ENCODE measurements at places on chromosomes 7 and 10.

- no peak for DNase-seq
Observed at GRCh38 chr7:47451851-47452205, 130.1 kb downstream of the TNS3 start.

DNA sequence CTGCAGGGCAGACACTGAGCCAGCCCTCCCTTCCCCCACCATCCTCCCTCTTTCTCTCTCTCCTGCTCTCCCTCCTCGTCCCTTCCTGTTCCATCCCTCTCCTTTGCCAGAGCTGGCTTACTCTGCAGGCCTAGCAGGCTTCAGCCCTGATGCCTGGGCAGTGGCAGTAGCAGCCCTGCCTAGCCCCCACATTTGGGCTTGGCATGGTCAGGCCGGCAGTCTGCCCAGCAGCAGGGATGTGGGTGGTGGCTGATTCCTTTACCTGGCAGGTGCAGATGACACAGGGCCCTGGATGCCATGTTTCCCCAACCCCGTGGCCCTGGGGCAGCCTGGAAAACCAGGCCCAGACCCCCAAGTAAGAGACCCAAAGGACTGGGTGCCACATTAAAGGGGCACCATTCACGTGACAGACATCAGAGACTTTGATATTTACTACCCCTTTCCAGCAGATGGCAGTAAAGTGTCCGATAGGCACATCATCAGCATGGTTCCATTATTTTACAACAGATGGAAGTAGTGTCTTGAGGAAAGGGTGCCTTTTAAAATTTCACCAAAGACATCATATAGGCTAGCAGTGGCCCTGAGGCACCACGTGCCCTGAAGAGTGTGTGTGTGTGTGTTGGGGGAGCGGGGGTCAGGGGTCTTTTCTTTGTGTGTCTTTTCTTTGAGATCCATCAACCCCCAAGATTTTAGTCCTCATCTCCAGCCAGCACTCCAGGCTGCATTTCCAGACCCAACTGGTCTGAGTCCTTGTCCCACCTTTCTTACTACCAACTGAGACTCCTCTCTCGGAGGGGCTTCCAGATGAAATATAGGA lies 5.9 kb downstream of the KCP start:
- DNase-seq, result no peak

DNA sequence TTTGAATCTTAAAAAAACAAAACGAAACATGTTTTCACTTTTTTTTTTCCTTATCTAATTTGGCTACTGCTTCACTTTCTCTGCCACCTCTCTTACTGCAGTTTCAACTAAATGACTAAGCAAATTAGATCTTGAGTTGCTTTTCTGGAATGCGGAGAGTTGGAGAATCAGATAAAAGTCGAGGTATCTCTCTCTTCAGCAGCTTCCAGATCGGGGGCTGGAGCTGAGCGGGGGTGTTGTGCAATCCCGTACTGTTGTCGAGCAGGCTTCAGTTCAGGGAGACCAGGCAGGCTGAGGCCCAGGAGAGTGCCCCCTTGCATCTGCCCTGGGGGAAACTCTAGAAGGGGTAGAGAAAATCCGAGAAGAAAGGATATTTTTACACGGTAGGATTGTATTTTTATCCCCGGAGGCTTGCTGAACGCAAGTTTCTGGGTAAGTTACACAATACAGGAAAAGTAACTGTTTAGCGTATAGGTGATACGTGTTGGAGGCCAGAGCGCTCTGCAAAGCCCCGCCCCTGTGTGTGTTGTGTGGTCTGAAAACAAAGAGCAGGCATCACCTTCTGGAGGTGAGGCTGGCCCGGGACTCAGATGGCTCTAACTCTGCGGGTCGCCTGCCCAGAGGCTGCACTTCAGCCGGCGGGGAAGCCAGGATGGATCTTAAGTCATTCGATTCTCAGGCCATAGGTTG lies 116.6 kb downstream of the KLF6 start:
- peak; percentile 58 for DNase-seq

DNA sequence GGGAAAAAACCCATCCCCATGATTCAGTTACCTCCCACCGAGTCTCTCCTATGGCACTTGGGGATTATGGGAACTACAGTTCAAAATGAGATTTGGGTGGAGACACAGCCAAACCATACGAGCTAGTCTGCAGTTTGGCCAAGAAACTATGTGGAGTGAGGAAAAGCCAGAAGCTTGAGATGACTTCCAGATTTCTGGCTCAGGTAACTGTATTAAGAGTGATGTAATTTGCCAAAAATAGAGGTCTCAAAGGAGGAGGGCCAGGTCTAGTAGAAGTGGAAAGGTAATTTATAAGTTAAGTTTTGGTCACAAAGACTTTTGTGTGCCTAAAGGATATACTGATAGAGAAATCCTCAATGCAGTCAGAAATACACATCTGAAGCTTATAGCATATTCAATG lies 279.7 kb upstream of the MGMT start:
- DNase-seq, result no peak

DNA sequence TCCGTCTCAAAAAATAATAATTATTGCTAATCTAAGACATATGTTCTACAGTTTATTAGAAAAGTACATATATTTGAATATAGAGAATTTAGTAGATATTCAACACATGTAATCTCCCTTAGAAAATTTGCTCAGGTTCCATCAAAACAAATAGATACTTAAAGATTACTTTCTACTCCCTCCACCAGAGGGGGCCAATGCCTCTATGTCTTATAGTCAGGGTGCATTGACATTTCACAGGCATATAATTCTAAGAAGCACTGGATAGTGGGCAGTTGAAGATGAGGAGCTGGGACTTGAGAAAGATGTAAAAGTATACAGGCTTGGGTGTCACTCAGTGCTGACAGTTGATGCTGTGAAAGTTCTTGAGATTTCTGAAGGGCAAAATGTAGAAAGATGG lies 301.6 kb upstream of the HPS1 start:
- DNase-seq, result no peak

Data from T-helper 9 cell (primary cell).